ENCODE measurements at places on chromosomes 2 and 18.

DNA sequence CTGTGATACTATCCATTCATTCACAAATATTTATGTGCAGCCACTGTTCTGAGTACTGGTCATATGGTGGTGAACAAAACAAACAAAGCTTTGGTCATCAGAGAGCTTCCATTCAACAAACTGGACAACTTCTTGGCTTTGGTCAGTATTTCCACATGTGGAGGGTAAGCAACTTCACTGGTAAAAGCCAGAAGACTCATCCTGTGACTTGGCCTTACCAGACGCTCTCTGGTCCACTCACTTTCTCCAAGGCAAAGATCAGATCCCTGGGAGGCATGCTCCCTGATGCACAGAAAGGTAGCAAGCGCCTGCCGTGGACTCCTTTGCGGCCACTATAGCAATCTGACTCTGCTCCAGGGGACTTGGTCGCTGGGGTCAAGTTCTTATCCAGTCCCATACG, 179.5 kb downstream of the EN1 start:
- no peak for DNase-seq

DNA sequence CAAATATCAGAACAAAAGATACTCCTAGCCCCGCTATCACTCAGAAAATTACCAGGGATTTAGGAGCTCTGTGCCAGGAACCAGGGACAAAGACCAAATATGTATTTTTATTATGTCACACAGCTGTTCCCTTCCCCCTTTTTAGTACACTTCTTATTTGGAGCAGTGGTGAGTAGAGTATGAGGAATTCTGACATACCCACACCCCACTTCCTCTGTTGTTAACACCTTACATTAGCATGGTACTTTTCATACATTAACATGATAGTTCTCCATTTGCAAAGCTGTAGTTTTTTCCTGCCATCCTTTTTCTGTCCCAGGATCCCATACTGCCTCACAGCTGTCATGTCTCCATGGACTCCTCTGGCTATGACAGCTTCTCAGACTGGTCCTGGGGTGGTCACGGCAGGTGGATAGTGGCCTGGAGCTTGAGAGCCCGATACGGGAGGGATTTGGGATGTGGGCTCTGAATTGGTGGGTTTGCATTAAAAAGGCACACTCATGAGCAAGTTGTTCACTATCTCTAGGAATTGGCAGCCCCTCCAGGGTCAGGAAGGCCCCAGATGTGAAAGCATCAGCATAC, 100.2 kb downstream of the SH3RF3 start:
- no peak for DNase-seq

- no peak for DNase-seq
Observed at GRCh38 chr2:46485002-46485401, 5.6 kb downstream of the TMEM247 start.

DNA sequence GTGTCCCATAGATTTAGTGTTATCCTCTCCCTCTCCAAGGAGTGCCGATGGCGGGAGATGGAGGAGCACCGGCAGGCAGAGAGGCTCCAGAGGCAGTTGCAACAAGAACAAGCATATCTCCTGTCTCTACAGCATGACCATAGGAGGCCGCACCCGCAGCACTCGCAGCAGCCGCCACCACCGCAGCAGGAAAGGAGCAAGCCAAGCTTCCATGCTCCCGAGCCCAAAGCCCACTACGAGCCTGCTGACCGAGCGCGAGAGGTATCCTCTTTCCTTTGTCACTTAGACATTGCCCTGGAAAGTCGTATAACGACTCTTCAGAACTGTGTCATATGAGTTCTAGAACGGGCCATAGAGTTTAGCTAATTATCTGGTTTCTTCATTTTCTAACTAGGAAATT, 132.2 kb upstream of the IL1R2 start:
- DNase-seq: no peak

GRCh38 chr2:216392018-216392562, 19.8 kb upstream of the MARCHF4 start:
- DNase-seq: no peak

GRCh38 chr2:151315381-151315903, 26.0 kb upstream of the NMI start:
- no peak for DNase-seq

- DNase-seq: no peak
Observed at GRCh38 chr2:211835695-211836094, 702.9 kb downstream of the ERBB4 start.

DNA sequence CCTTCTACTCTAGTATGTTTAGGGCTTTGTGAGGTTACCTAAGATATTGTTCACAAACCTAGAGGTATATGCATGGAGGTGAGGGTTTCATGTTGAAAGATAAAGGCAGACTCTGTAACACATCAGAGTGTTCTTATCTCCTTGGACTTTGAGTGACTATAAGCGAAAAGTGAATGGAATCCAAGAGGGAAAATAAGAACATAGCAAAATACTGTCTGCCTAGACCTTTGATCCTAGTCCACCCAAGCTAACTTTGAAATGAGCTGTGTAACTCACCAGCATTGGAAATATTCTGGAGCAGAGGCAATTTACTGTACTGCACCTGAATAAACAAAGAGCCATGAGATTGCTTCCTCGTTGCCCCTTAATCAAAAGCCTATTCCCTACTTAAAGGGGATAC, 28.2 kb upstream of the GALNT1 start:
- no peak for DNase-seq

GRCh38 chr18:62289047-62289446, 36.1 kb upstream of the TNFRSF11A start:
- DNase-seq: no peak

DNA sequence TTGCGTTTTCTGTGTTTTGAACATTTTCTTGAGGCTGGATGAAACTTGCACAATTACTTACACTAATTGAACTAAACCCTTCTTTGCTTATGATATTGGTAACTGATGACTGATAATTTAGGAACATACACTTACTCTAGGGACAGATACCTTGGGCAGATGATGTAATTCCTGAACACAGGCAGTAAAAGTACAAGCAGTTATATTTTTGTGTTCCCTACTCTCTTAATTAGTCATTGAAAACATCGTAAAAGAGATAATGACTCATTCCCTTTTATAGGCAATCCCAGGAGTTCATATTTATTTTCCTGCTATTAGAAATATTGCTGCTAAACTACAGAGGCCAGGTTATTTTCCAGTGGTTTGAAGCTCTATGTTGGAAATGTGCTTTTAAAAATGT, 46.4 kb downstream of the CCDC85A start:
- no peak for DNase-seq

- no peak for DNase-seq
Observed at GRCh38 chr2:127421871-127422558, 3.8 kb downstream of the PROC start.

GRCh38 chr2:55885127-55885943, 38.2 kb downstream of the EFEMP1 start:
- no peak for DNase-seq

DNA sequence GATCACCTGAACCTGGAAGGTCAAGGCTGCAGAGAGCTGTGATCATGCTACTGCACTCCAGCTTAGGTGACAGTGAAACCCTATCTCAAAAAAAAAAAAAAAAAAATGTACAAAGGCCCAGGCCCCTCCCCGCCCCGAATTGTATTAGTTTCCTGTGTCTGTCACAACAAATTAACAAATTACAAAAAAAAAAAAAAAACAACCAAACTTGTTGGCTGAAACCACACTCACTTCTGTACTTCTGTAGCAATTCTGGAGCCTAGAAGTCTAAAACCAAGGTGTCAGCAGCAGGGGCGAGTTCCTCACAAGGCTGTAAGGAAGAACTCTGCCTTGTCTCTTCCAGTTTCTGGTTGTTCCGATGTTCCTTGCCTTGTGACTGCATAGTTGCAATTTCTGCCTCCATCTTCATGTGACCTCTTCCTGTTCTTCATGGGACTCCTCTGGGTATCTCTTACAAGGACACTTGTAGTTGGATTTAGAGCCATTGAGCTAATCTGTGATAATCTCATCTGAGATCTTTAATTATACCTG, 100.8 kb upstream of the ZSWIM2 start:
- no peak for DNase-seq

DNA sequence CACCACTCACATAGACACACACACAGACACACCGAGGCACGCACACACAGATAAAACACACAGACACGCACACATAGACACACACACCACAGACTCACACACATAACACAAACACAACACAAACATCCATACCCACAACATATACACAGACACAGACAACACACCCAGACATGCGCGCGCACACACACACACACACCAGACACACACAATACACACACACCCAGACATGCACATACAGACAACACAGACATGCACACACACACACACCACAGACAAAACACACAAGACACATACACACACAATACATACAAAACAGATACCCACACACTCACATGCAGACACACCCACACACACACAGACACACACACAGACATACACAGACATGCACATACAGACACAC, 95.4 kb upstream of the SMAD7 start:
- DNase-seq: no peak

DNA sequence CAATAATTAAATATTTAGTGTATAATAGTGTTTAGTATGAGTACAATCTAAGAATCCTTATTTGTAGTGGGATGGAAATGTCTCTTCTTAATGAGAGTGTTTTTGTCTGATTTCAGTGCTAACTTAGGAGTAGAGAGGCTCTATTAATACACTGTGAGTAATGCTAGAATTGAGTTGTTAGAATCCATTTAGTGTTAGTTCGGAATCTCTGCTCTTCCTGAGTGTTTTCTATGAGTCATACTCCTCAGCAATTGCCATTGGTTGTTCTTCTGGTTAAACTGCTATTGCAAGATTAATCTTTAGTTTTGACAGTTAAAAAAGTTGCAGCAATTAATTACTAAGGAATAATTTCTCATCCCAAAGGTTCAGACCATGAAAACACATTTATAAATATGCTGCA, 828.6 kb upstream of the POU3F3 start:
- no peak for DNase-seq
